ENCODE measurements at places on chromosomes 16 and 17.

GRCh38 chr17:73030501-73030921 is 62.0 kb downstream of the SLC39A11 start:
- DNase-seq = no peak

DNA sequence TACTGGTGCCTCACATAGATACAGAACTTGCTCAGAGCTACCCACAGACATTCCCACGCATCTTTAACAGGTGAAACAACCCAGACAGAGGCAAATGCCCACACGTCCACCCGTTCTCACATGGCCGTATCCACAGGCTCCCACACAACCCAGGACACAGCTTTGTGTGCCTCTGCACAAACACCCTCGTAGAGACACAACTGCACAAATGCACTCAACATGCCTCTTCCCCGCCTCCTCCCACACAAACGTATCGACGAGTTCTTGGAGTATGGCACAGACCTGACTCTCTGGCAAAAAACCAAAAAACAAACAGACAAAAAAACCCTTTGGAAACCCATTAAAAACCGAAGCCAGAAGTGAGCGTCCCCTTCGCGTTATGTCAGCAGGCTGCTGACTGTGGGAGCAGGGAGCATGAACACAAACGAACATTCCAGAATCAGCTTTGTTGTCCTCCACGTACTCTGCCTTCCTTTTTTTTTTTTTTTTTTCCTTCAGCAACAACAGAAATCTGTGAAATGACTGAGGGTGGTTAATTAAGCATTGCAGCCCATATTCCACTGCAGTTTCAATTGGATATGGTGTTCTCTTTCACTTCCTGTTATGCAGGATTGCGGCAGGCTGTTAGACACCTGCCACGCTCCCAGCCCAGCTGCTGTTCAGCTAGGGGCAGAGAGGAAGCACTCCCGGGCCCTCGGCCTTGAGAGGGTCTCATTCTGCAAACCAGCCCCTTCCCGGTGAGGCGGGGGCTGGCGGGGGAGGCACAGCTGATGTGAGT is 313.7 kb downstream of the MAF start:
- DNase-seq = no peak

GRCh38 chr16:7124701-7125100 is 207.9 kb upstream of the RBFOX1 start:
- DNase-seq = no peak

GRCh38 chr17:1035546-1036170 is 38.7 kb downstream of the TIMM22 start:
- DNase-seq = no peak

DNA sequence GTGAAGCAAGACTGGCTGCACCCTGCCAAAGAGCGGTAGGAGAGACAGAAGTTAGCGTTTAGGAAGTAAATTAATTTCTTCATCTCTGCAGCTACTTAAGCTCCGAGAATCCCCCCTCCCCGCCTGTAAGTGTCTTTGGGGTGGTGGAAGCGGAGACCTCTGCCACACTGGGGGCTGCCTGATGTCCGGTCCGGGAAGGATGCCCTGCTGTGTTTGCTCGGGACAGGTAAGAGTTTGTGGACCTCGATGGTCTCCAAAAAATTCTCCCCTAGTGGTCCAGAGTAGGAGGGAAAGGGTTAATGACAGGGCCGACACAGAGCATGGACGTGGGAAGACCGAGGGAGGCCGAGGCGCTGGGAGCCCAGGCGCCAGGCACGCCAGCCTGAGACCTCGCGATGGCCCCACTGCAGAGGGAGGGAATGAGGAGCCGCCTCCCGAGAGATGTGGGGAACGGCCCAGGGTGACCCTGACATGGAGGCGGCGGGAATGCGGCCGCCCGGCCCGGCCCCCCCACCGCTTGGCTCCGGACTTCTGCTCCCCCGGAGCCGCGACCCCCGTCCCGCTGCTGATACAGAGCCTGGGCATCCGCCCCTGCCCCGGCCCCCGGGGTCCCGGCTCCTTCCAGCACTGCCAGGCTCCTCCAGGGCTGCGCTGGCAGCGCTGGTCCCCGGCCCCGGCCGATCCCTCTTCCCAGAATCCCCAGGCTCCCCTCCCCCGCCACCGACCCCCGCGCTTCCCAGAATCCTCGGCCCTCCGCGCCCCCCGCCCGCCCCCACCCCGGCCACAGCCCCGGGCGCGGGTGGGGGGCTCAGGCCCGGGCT is 680 bp downstream of the ZNF629 start:
- DNase-seq = no peak

DNA sequence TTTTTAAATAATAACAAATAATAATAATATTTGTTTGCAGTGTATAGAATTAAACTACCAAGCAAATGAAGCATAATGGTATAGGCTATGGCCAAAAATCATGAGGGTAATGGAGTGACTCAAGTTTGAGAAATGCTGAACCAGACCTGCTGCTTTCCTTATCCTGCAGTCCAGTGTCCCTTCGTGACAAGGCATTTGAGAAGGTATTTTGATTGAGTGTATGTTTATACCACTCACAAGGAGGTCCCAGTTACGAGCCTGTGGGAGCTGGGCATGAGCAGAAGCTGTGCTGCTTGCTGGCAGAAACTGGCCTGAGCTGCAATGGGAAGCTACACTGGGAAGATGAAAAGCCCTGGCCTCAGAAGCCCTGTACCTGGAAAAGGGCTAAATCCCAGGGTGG is 50.3 kb downstream of the GNAO1 start:
- DNase-seq = peak; percentile 47

- DNase-seq = no peak
Observed at GRCh38 chr17:77375108-77375916, 234.5 kb downstream of the SEC14L1 start.

- DNase-seq = no peak
Observed at GRCh38 chr16:59988591-59988990, 1254.5 kb upstream of the GOT2 start.

GRCh38 chr16:4501071-4501478 is 24.9 kb downstream of the HMOX2 start:
- DNase-seq = no peak

DNA sequence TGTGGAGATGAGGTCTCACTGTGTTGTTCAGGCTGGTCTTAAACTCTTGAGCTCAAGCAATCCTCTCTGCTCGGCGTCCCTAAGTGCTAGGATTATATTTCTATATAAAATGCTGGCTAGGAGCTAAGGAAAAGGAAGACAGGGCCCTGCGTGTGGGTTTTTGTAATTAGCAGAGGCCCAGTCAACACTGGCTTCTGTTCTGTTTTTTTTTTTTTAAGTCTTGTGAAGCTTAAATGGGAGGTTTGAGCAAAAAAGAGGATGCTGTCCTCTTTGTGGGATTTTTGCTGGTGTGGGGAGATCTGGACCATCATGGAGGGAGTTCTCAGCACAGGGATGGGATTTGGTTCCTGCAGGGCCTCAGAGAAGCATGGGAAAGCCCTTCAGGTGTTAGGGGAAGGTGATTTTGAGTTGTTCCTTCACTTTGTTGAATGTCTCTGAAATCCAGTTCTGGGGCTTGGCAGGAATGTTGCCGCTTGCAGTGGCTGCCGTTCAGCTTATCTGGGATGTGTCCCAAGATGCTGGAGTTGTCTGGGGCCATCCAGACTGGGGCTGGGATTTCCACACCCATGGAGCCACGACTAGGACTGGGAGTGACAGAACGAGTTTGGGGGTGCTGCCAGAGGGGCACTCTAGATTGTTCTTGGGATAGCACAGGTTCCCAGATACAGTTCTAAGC is 4.2 kb downstream of the PYCARD start:
- no peak for DNase-seq

DNA sequence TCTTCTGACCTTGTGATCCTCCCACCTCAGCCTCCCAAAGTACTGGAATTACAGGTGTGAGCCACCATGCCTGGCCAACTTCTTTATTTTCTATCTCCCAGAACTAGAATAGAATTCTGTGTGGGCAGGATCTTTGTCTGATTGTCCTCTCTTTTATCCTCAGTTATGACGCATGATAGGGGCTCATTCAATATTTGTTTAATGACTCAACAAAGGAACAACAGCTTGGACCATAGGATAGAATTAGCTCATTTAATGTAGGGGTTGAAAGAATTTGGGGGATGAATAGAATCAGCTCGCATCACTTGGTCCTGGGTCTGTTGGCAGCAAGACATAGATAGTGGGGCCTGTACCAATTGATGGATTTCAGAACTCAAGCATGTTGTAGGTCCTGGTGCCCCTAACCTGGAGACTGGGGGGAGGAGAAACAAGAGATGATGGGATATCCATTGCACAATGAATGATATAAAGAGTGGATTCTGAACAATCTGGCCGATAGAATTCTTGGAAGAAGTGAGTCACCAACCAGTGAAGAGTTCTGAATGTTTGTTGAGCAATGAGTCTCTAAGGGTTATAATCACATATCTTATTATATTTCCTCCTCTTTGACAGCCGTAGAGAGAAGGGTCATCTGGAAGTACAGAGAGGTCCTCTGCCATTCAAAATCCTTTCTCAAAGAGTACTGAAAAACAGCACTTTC is 250.2 kb downstream of the HS3ST4 start:
- no peak for DNase-seq

- DNase-seq = no peak
Observed at GRCh38 chr16:67444259-67445125, 13.6 kb downstream of the HSD11B2 start.

DNA sequence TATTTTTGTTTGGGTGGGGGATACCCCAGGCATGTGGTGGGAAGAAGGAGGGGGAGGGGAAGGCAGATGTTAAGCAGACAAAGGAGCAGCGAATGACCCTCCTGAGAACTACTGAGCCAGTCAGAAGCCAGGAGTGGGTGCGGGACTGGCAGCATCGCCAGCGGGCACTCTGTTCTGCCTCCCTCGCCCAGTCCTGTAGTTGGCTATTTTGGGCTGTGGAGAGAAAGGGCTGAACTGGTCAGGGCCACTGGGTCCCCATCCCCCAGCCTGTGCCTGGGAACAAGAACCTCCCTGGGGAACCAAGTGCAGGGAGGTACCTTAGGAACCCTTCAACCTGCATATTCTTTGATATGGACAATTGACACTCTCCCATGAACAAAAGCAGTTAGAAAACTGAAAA is 6.4 kb downstream of the LRRC3C start:
- DNase-seq = no peak

DNA sequence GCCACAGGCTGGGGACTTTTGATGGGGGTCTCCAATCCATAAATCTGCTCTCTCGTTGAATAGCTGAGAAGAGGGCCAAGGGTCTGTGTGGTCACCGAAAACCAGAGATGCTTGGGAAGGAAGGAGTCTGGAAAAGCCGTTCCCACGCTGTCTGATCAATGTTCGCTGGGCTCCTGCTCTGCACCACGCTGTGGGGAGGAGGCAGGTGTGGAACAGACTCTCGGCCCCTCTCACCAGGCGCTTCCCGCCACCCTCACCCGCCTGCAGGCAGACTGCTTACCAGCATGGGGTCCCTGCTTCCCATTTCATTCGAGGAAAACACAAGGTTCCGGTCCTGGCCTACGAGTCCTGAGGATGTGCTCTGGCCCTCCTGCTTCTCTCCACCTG is 702 bp upstream of the ALDH3A1 start:
- no peak for DNase-seq

DNA sequence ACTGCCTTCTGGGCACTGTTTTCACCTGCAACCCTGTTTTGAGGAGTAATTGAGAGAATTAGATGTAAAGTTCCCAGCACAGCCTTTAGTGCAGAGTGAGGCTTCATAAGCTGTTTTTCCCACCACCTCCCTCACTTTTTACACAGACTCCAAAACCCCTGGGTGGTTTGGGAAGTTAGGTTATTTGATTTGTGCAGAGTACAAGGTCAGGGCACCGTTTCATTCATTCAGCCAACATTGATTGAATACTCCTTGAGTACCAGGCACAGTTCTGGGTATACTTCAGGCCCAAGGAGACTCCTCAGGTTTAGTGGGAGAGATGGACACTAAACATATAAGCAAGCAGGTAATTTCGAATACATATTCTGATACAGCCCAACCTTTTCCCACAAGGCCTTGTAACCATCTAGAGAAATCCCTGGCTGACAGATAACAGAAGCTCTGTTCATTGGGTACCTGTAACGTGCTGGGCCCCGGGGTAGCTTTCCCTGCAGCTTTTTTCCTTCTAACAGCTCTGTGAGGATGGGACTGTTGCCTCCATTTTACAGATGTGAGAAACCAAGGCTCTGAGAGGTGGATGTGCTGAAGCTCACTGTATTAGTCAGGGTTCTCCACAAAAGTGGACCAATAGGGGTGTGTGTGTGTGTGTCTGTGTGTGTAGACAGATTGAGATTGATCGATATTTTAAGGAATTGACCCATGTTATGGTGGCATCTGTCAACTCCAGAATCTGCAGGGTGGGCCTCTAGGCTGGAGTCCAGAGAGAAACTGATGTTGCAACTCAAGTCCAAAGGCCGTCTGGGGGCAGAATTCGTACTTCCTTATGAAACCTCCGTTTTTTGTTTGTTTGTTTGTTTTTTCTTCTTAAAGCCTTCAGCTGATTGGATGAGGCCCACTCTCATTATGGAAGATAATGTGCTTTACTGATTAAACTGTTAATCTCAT is 234.7 kb downstream of the SNX29 start:
- no peak for DNase-seq

DNA sequence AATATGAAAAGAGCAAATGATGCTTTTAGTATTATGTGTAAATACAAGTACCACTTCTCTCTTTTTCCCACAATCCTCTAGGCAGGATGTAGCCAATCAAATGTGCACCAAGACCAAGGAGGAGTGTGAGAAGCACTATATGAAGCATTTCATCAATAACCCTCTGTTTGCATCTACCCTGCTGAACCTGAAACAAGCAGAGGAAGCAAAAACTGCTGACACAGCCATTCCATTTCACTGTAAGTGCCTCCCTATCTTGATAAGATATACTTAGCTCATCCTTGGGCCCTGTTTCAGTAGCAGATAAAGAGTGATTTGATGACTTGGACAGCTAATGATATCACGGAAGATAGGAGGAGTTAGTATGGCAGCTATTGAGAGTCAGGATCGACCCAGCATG is 33.7 kb downstream of the TADA2A start:
- DNase-seq = no peak

DNA sequence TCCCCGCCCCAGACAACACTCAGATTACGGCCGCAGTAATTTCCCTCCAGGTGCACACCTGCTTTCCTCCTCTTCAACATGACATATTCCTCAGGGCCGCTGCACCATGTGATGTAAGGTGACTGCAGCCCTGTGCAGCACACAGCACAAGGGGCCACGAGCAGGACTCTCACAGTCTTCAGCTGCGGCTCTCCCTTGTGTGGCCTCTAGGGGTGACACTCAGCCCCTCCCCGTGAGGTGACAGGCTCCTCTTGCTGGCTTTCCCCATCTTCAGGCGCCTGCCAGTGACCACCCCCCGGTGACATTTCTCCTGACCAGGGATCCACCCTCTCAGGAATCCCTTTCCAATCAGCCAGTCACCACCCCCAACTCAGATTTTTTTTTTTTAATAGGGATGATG is 31.3 kb upstream of the ABCC3 start:
- no peak for DNase-seq
